ENCODE measurements at places on chromosomes 1 and 21.

- no peak for DNase-seq
These were observed 11.2 kb upstream of the HOOK1 start for GRCh38 chr1:59803458-59804038.

- DNase-seq = no peak
These were observed 14.1 kb downstream of the VANGL1 start for GRCh38 chr1:115655916-115656315.

GRCh38 chr1:169604781-169605560, 18.7 kb upstream of the F5 start:
- peak; percentile 12 for DNase-seq

DNA sequence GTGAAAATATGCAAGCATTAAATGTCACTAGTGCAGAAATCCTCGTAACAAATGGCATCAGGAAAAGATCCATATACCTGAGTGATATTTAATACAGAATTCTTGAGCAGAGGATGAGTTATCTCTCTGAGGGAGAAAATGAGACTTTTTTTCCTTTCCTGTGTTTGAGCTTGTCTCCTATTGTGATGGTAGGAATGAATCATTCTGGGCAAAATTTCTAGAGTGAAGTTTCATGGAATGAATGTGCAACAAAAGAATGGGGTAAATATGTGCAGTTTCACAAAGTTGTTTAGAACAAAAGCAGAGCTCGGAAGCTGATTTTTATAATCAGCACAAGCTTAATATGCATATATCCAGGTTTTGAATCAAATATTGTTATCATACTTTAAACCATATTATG, 4.6 kb downstream of the CTPS1 start:
- no peak for DNase-seq

DNA sequence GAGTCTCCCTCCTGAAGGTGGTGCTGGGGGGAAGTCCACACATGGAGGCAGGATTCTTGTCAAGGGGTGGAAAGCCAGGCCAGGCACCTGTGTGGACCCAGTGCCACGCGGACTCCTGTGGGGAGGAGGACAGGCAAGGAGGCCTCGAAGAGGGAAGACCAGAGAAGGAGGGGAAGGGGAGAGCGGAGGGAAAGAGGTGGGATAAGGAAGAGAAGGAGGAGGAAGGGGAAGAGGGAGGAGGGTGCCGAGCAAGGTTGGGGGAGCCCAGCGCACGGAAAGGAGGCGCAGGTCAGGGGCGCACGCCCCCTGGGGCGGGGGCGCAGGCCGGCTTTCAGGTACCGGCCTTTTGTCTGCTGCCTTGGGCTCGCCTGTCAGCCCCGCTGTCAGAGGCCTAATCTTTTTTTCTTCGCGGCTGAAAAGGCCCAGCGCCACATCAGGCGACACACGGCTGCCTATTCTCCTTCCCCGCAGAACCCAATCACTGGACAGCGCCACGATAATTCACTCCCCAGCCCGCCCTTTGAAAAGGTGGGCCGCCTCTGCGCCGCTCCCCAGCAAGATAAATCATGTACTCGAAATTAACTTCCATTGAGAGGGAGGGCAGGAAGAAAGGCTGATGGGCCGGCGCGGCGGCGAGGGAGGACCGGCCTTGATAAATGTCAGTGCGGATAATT, 42.5 kb downstream of the PRDM16 start:
- no peak for DNase-seq

GRCh38 chr1:1058921-1059493, 15.1 kb downstream of the RNF223 start:
- no peak for DNase-seq

DNA sequence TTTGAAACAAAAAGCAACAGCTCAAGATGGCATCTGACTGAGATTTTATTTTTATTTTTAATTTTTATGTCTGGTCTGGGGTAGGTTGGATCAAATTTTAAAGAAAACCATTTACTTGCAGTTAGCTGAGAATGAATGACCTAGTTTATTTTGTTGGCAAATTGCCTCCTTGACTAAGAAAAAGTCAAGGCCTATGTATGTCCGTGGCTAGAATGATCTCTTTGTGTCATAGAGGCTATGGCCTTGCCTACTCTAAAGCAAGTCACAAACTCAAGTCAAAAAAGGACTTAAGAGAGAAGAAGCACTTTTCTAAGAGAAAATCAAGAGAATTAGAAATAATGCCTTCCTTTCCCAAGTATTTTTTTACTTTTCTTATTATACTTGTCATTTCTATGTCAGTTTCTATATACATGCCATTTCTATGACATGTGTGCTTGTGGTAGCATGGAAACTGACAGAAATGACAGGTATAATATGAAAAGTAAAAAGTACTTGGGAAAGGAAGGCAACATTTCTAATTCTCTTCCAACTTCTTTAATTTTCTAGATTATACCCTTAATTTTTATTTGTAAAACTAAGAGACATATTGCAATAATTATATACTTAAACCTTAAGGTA, 136.7 kb downstream of the CENPF start:
- DNase-seq = no peak

DNA sequence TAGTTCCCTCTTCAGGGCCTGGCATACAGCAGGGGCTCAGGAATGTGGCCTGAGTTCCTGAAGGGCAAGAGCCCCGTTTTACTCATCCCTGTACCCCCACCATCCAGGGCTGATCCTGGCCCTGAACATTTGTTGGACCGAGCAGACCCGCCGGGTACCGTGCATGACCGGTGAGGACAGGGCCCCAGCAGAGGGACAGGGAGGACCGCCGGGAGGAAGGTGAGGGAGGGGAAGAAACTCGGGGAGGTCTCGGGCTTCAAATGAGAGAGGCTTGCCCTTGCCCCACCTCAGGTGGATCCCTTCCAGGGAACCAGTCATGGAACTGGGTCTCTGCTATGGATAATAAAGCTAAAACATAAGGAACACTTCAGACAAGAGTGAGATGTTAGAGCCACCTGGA, 167.8 kb upstream of the KLHDC7A start:
- DNase-seq = no peak

DNA sequence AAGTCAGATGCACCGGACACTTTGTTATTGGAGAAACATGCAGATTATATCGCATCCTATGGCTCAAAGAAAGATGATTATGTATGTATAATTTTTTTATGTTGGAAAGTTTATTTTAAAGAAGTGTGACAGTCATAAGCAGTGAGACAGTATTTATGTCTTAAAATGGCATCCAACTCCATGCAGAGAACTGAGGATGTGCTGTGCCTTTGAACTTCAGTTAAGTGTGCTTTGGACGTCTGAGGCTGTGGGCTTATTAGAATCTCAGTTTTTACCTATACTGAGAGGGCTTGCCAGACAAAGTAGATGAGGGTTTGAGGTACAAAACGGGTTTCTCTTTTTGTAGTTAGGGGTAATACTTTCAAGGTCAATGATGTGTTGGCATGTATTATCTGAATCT, 1.5 kb downstream of the RABGGTB start:
- no peak for DNase-seq

- DNase-seq = no peak
These were observed 52.3 kb downstream of the COL18A1 start for GRCh38 chr21:45457161-45457831.

GRCh38 chr1:109783436-109783835, 19.7 kb upstream of the EPS8L3 start:
- no peak for DNase-seq

- no peak for DNase-seq
These were observed 64.8 kb upstream of the LGALS8 start for GRCh38 chr1:236458996-236459395.

DNA sequence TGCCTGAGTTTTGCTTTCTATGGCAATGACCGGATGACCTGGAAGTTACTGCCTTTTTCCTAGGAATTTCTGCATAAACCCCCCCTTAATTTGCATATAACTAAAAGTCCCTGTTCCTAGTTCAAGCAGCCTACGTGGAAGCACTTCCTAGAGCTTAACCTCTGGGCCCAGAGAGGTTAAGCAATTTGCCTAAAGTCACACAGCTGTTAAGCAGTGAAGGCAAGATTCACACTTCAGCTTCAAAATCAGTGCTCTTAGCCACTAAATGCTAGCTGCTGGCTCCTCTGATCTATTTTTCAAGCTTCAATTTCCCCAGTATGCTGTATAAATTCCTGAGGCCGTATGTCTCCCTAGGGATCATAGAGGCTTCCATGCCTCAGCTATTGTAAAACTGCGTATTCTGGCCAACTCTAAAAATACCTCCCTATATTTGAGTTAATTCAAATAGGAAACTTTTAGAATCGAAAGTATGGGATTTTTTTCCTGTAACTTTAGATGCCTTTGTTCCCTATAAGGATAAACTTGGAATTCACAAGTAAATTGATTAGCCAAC, 53.1 kb upstream of the CD5L start:
- DNase-seq = no peak

- DNase-seq = no peak
These were observed 883.5 kb upstream of the ADGRL2 start for GRCh38 chr1:80917225-80917624.

DNA sequence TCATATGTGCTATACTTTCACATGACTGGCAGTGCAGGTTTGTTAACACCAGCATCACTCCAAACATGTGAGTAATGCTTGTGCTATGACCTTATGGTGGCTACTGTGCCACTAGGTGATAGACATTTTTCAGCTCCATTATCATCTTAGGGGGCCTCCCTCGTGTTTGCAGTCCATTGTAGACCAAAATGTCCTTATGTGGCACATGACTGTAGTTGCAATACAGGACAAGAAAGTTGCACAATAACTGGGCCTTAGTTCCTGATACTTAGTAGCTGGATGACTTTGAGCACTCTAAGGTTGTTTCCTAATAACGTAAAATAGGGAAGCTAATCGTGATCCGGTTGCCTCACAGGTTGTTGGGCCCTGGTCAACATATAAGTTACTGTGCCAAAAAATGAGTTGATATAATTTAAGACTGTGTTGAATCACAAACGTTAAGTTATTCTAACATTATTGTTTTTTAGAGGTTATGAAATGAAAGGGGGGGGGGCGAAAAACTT, 511 bp upstream of the SNX27 start:
- DNase-seq = no peak

- DNase-seq = no peak
These were observed 5.4 kb downstream of the PSEN2 start for GRCh38 chr1:226875641-226876295.

DNA sequence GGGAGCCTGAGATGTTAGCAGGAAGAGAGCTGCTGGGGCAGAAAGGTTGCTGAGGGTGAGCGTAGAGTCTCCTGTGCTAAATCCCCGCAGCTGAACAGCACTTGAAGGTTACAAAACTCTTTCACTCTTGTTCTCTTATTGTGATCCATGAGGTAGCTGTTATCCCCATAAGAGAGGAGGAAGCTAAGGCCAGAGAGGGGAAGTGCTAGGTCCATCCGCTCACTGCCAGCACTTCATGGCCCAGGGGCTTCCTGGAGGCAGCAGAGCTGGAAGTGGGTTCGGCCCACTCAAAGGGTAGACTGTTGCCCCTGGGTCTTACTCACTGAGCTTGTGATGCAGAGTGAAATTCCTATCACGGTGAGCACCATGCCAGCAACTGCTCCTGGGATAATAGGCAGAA, 5.6 kb downstream of the TMEM234 start:
- DNase-seq = no peak

DNA sequence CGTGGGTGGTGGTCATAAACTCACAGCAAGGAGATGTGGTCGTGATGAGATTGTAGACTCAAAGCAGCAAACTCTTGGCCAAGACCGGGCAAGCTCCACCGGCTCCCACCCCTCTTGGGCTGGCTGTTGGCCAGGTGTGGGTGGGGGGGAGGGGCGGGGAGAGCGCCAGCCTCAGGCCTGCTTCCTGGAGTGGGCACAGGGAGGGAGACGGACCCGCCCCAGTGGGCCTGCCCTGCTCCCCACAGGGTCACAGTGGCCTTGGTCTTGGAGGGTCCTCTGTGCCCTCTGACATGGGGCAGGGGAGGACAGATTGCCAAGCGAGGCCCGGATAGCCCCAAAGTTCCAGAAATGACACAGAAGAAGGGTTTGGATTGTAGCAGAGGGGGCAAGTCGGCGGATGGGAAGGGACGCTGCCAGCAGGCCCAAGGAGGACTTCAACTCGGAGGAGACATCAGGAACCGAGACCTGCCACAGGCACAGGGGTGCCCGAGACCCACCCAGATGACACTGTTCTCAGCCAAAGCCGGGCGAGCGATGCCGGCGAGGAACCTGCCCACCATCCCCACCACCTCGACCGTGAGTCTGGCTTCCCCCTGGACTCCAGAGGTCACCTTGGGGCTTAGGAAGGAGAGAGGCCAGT, 85.4 kb upstream of the ACTRT2 start:
- DNase-seq = no peak

GRCh38 chr1:114755006-114755931, 2.5 kb downstream of the CSDE1 start:
- DNase-seq = no peak
